Right renal pelvis (tissue), 4 donors: ENCODE measurements at places on chromosomes 6 and 20. TPM values are rescaled to one million over a fixed set of nuclear protein-coding genes. Genes with fewer than 3 reads are reported as not detected.

The LHFPL5 gene
- polyA plus RNA-seq = 0.15 TPM

The GJA10 gene
- not detected for polyA plus RNA-seq

The NOTCH4 gene
- 21.0 TPM for polyA plus RNA-seq

The ZSWIM1 gene
- polyA plus RNA-seq = 13.3 TPM

The SCAND1 gene
- 34.5 TPM for polyA plus RNA-seq

The TMEM74B gene
- 4.0 TPM for polyA plus RNA-seq

The ZC3H12D gene
- 0.54 TPM for polyA plus RNA-seq

The METTL24 gene
- 11.9 TPM for polyA plus RNA-seq

The THBD gene
- 5.5 TPM for polyA plus RNA-seq

The RAMACL gene
- polyA plus RNA-seq = not detected

The FOXQ1 gene
- 12.1 TPM for polyA plus RNA-seq
